Hepatic stellate cell (primary cell): ENCODE measurements at places on chromosomes 12 and 14.

DNA sequence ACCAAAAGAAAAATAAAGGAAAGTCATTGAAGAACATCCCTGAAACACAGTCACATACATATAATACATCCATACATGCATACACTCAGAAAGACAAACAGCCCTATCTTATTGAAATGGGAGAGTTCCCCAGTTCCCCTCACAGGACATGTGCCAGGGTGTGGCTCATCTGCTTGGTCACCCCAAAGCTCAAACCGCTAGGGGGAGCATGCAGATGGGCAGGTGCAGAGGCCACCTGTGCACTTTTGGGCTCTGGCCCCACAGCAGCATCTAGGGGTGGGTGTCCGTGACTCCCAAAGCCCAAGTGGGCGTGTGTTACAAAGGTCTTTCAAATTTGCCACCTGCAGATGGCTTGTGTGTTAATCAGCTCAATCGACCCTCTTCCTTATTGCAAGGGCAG is 75.2 kb downstream of the CMAS start:
- DNase-seq = no peak

DNA sequence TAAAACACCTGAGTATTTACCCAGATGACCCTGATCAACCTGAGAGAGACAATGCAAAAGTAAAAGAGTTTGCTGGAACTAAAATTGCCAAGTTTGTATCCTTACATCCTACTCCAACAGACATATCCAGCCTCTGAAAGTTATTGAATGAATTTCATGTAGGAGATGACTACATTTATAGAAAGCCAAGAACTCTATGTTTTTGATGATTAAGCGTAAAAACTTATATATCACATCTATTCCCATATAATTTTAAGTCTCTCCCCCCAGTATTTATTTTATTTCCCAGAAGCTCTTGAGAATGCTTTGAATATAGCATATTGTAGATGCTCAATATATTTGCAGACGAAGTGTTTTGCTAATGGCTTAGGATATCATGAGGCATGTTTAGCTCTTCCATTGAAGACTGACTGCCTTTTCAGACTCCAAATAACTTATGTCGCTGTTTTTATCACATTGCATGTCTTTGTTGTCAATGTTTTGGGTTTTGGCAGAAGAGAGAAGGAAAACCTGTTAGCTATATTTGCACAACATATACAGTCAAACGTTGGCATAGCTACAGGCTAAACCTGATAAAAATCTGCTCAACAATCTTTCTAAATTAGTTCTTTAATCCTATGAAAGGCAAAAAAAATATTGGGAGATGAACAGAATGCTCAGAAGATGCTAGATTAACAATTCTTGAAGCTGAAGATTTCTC is 213.6 kb downstream of the DIO2 start:
- DNase-seq = no peak

GRCh38 chr12:28369483-28369882 is 179.2 kb downstream of the CCDC91 start:
- DNase-seq = no peak

DNA sequence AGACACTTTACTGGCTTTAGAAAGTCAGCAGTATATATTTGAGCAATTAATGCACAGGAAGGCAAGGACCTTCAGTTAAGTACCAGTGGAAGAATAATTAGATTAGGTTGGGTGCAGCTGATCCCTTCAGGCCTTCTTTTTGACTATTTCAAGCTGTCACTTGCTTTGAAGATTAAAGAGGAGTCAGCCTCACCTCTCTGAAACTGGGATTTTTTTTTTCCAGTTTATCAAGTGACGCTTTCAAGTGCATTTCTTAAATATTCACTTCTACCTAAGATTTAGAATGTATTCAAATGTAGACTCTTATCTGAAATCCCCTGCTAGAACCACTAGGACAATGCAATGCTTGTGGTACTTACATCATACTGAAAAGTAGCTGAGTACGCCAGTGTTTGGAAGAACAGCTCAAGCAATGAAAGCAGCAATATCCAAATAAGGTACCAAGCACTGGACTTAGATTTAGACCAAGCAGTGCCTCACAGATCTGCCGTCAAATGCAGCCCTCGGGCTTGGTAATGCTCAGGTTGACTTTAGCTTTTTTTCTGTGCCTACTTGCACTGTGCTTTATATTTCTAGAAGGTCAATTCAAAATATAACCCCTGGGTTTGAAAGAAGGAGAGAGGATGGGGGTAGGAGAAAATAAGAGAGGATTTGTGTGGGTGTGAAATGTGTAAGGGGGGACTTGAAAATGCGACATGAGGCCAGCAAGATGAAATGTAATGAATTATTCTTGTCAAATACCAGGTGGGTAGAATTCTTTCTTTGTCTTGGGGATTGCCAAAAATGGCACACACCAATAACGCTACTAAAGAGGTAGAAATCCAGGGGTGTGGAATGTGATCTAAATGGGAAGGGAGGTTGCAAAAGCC is 3.7 kb upstream of the FERMT2 start:
- DNase-seq = peak; percentile 39

- no peak for DNase-seq
Observed at GRCh38 chr12:48716168-48716492, 377 bp downstream of the CCNT1 start.

GRCh38 chr14:61587081-61587713 is 108.1 kb upstream of the HIF1A start:
- no peak for DNase-seq

DNA sequence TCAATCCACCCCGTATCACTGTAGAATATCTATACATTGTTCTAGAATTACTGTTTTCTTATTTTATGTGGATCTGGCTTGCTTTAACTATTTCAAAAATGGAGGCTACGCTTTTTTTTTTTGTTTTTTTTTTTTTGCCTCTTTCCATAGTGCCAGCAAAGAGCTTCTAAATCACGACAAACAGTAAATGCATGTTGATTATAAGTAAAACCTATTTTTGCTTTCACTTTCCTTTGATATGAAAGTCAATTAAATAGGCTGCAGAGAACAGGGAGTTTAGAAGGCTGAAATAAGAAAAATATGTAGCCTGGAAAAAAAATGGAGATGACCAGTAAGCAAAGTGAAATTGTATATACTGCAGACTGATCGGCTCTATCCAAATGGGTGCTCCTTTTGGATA is 112.3 kb upstream of the AMIGO2 start:
- DNase-seq = no peak

GRCh38 chr12:79688376-79689060 is 2.2 kb downstream of the PAWR start:
- no peak for DNase-seq

- no peak for DNase-seq
Observed at GRCh38 chr12:128684352-128684751, 139.4 kb downstream of the SLC15A4 start.

- no peak for DNase-seq
Observed at GRCh38 chr12:118370601-118371000, 2.1 kb downstream of the TAOK3 start.

DNA sequence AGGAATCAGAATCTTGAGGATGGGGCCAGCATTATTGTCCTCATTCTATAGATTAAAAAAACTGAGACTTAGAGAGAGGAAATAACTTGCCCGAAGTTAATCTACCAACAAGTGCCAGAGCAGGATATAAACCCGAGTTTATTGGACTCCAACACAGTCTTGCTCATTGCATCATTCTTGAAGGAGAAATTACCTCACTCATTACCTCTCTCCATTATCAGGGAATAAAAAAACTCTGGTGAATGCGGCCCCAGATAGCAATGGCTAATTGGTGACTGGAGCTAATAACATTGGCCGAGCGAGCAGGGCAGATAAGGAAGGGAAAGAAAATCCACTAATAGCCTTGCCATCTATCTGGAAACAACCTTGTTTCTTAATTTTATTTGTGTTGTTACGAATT is 24.7 kb upstream of the TMED10 start:
- no peak for DNase-seq

DNA sequence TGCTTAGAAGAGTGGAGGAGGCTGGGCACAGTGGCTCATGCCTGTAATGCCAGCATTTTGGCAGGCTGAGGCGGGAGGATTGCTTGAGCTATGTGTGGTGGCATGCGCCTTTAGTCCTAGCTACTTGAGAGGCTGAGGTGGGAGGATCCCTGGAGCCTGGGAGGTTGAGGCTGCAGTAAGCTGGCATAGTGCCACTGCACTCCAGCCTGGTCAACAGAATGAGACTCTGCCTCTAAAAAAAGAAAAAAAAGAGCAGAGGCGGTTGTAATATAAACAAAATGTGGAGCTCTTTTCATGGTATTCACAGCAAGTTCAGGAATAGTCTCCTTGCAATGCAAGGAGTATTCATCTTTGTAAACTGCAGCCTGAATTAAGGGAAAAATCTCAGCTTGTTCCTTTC is 27.2 kb downstream of the ARID2 start:
- DNase-seq = no peak

GRCh38 chr12:85279449-85280164 is 413 bp upstream of the ALX1 start:
- DNase-seq = peak; percentile 5

DNA sequence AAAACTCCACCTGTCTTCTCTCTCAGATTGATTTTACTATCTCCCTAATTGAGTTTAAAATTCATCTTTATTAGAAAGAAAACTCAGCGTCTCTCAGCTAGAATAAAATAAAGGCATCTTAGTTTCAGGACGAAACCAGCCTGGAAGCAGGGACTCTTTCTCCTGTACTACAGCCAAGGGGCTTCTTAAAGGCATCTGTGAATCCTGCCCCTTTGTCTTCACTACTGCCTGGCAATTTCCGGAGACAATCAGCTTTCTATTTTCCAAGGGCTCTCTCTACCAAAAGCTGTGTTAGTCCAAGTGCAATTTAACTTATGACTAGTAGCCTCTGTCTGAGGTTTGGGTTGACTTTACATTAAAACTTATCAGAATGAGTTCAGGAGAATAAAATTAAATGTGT is 623.3 kb upstream of the FOXG1 start:
- no peak for DNase-seq

DNA sequence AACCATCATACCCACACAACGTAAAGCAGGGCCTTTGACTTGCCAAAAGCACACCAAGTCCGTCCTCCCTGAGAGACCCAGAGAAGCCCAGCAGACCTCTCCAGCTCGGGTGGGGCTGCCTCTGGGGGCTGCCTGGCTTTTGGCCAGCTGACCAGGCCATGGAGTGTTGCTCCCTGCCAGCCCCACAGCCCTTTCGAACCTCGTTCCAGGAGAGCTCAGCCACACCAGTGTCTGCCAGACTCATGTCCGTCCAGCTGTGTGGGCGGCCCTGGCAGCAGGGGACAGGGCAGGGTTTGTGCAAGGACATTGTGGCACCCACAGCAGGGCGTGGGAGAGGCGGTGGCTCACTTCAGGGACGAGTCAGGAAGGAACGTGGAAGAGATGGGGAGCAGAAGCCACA is 22.6 kb upstream of the IRF2BPL start:
- no peak for DNase-seq

DNA sequence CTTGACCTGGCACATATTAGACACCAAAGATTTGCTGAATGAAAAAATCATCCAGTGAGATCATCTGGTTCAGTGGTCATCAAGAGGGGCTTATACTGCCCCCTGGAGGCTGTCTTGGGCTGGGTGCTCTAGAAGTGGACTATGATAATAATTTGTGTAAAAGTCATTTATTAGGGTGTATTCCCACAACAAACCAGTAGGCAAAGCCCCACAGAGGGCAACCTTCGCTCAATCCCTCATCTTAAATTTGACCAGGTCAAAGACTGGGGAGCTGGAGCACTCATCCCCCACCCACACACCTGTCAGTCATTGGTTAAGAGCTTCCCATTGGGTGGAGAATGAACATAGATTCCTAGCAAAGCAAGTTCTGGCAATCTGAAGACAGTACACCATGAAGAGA is 20.0 kb upstream of the FICD start:
- no peak for DNase-seq

DNA sequence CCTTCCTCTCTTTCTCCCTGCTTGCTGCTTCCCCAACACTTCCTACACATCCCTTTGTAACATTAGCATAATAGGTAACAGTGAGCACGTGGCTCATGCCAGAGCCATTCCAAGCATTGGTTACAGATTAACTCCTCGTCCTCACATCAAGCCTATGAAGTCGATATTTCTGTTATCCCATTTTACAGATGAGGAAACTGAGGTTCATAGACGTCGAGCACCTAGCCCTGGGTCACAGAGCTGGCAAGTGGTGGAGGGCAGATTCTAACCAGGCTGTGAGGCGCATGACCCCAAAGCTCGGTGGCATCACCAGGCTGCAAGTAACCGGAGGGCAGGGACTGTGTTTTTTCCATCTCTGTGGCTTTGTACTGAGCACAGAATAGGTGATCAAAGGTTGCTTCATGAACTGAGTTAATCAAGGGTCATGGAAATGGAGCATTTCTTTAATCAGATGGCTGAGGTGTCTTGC is 5.7 kb upstream of the SERPINA1 start:
- DNase-seq = no peak

- no peak for DNase-seq
Observed at GRCh38 chr14:100542619-100543205, 44.5 kb downstream of the BEGAIN start.

DNA sequence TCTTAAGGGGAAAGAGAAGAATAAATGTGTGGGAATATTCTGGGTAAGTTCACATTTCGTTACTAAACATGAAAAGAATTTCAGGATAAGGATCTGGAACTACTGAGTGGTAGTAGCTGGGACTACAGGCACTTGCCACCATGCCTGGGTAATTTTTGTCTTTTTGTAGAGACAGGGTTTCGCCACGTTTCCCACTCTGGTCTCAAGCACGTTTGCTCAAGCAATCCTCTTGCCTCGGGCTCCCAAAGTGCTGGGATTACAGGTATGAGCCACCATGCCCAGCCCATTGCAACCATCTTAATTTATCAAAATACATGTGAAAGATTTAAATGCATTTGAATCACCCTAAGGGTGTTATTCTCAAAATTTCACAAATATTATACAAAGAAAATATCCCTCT is 26.4 kb downstream of the ITPR2 start:
- DNase-seq = no peak
